Naive thymus-derived CD8-positive, alpha-beta T cell (primary cell): ENCODE measurements at places on chromosomes 13 and 19.

DNA sequence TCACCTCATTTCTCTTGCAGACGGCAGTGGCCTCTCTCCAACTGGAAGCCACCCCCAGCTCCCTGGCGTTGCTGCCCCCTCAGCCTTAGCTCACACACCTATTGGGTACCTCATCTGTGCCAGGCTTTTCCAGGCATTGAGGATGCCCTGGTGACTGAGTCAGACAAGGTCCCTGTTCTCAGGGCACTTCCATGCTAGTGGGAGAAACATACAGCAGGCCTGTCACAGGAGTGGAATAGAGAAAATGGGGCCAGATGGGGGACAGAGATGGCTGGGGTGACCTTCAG, 33.9 kb downstream of the CAPN12 start:
- no peak for DNase-seq

- no peak for DNase-seq
Observed at GRCh38 chr13:97753942-97754670, 199.4 kb upstream of the IPO5 start.

DNA sequence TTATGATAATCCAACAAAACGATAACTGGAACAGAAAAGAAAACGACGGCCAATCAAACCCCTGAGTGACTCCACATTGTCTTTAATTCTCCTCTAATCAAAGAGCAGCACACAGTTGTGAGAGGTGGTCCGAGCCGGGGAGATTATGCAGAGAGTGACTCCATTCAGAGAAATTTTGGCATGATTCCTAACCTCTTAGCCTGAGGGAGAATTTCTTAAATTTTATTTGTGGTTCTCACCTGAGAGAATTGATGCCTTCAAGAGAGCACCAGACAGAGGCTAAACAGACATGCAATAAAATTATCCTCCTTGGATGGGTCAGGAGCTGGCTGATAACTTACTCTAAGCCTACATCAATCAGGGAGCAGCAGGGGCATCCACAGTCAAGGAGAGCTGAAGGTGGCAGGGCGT, 310.0 kb upstream of the KLF12 start:
- DNase-seq, result no peak

DNA sequence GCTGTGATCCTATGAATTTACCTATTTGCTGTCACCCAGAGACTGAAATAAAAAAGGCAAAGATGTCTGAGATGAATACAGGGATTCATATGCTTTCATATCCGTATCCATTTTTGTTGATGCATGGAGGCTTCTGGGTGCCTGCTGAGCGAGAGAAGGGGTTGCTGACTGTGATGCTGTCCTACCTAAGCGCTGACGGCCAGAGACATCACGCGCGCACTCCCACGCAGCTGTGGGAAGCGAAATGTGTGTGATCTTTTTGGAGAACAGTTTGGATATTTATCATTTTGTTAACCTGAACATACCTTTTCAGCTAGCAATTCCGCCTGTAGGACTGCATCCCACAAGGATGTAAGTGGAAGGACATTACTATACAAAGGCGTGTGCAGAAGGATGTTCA, 23.9 kb downstream of the TSHZ3 start:
- no peak for DNase-seq

DNA sequence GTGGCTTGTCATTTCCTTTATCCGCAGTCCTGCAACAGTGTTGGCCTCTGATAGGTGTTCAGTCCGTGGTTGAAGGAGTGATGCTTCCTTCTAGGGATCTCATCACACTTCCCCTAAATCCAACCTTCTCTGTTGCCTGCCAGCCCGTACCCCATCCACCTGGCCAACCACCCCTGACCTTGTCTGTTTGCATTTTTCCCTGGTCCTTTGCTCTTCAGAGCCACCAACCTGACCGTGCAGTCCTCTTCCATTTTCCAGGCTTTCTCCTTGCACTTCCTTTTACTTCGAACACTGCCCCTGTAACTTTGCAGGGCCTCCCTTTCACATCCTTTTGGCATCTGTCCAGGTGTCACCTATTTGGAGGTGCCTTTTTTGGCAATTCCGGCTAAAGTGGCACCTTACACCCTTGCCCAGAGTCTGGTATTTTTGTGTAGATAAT, 696 bp downstream of the ZNF460 start:
- peak; percentile 40 for DNase-seq

DNA sequence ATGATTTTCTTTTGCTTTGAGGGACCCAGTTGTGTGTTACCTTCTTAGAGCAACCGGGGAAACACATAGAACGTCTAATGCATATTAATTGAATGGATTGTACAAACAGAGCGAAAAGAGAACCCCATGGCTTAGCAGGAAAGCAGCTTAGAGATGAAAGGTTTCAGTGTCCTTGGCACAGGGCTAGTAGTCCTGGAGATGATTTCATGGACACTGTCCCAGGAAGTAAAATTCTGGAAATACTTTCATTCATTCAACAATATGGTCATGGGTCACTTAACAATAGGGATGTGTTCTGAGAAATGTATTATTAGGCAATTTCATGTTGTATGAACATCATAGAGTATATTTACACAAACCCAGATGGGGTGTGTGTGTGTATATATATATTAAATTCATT, 9.7 kb upstream of the FUT2 start:
- no peak for DNase-seq

- DNase-seq, result peak; percentile 24
Observed at GRCh38 chr13:33033051-33033812, 17.0 kb downstream of the KL start.

DNA sequence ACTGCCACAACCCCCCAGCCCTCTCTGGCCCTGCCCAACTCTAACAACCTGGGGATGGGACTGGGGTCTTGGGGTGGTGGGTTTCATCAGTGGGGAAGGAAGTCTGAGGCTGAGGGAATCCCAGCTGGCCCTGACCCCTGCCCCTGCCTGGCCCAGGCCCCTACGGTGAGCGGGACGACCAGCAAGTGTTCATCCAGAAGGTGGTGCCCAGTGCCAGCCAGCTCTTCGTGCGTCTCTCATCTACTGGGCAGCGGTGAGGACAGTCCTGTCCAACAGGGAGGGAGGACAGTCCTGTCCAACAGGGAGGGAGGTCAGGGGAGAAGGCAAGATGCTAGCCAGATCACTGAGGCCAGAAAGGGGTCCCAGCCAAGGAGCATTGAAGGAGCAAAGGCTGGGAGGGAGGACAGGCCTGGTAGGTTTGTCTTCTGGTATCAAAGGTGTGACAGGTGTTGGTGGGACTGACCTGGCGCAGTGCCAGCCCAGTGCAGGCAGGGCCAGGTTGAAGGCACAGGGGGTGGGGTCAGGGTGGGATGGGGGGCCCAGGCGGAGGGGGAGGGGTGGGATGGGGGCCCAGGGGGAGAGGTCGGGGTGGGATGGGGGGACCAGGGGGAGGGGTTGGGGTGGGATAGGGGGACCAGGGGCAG, 12.1 kb upstream of the LTBP4 start:
- no peak for DNase-seq

GRCh38 chr19:7917267-7918061, 2.7 kb upstream of the SNAPC2 start:
- peak; percentile 36 for DNase-seq

DNA sequence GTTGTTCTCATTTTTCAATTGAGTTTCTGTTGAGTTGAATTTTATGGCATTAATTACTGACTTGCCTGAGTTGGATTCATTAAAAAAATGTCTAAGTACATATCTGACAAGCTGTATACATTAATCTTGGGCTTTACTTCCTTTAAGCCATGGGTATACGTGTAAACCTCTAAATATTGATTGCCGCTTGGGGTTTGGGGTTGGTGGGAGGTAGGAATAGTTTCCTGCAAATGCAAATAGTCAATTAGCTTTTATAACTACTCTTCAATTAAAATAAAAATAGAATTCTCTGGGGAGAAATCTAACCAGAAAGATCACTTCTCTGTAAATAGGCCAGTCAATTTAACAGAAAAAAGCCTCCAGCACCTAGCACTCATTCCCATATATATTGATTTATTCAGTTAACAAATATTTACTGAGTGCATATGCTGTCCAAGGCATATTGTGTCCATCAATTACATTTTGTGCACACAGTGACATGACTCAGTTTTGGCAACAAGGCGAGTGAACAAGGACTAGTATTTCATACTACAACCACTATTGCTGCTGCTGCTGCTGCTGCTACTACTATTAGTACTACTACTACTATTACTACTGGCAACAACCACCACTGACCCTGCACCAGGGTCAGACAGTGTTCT, 306.8 kb downstream of the RFC3 start:
- no peak for DNase-seq

DNA sequence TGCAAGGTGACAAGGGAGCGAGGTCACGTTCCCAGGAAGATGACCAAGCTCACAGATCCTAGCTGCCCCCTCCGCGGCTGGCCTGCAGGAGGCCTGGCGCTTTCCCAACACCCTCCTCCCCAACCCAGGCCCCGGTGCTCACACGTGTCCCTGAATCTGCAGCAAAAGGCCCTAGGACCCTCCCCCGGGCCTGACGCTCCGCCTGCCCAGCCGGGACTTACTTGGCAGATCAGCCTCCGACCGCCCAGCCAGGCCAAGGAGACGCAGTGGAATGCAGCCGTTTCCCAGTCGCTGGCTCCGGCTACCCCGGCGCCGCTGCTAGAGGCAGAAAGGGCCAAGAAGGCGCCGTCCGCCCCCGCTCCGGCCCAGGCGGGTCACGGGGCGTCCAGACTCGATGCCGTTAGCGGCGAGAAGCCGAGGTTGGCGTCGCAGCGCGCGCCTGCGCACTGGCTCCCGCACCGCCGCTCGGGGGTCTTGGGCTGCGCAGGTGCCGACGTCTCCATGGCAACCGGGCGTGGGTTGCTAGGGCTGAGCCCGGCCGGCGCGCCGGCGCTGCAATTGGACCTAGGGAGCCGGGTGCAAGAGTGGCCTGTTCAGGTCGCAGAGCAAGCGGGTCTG, at the start of gene PNMA8A:
PNMA8A (minus strand) TSS at position 448 of the 618 bp plus-strand sequence. CDS start 528 bp downstream, outside the sequence.
- no peak for DNase-seq

- no peak for DNase-seq
Observed at GRCh38 chr13:30157616-30157993, 149.7 kb downstream of the KATNAL1 start.

DNA sequence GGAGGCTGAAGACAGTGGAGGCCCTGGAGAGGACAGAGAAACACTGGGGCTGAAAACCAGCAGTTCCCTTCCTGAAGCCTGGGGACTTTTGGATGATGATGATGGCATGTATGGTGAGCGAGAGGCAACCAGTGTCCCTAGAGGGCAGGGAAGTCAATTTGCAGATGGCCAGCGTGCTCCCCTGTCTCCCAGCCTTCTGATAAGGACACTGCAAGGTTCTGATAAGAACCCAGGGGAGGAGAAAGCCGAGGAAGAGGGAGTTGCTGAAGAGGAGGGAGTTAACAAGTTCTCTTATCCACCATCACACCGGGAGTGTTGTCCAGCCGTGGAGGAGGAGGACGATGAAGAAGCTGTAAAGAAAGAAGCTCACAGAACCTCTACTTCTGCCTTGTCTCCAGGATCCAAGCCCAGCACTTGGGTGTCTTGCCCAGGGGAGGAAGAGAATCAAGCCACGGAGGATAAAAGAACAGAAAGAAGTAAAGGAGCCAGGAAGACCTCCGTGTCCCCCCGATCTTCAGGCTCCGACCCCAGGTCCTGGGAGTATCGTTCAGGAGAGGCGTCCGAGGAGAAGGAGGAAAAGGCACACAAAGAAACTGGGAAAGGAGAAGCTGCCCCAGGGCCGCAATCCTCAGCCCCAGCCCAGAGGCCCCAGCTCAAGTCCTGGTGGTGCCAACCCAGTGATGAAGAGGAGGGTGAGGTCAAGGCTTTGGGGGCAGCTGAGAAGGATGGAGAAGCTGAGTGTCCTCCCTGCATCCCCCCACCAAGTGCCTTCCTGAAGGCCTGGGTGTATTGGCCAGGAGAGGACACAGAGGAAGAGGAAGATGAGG, 1.5 kb downstream of the PPP1R15A start:
- no peak for DNase-seq

DNA sequence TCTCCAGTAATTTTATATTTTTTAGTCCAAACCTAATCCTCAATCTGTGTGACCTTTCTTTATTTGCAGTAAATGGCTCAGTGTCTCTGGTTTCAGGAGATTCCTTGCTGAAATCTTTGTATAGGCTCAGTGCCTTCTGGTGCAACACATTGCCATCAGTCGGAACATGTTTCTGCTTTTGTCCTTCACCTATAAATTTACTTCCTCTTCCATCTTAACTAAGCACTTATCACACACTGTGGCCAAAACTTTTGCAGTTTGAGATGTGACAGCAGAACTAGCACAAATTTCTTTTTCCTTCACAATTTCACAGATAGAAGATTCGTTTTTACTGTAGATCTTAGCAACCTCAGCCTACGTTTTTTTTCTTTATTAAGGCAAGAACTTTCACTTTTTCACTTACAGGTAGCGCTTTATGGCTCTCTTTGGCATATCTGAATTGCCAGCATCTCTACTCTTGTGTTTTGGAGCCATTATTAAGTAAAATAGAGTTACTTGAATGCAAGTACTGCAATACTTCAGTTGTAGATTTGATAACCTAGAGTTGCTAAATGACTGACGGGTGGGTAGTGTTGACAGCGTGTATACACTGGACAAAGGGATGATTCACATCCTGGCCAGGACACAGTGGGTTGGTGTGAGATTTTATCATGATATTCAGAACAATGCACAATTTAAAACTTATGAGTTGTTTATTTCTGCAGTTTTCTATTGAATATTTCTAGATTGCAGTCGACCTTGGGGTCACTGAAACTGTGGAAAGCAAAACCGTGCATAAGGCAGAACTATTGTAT, 44.3 kb downstream of the NDFIP2 start:
- no peak for DNase-seq

DNA sequence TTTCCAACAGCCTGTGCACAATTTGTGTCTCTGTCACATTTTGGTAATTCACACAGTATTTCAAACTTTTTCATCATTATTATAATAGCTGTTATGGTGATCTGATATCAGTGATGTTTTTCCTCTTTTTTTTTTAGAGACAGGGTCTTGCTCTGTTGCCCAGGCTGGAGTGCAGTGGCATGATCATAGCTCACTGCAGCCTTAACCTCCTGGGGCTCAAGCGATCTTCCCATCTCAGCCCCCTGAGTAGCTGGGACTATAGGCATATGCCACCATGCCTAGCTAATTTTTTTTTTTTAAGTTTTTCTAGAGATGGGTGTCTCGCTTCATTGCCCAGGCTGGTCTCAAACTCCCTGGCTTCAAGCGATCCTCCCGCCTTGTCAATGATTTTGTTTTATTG, 5.8 kb downstream of the MARK4 start:
- no peak for DNase-seq
